ENCODE measurements at places on chromosomes 5 and 9.

GRCh38 chr9:2290382-2290781 is 275.2 kb downstream of the SMARCA2 start:
- no peak for DNase-seq

- no peak for DNase-seq
Observed at GRCh38 chr9:76619640-76620039, 144.6 kb upstream of the PCA3 start.

DNA sequence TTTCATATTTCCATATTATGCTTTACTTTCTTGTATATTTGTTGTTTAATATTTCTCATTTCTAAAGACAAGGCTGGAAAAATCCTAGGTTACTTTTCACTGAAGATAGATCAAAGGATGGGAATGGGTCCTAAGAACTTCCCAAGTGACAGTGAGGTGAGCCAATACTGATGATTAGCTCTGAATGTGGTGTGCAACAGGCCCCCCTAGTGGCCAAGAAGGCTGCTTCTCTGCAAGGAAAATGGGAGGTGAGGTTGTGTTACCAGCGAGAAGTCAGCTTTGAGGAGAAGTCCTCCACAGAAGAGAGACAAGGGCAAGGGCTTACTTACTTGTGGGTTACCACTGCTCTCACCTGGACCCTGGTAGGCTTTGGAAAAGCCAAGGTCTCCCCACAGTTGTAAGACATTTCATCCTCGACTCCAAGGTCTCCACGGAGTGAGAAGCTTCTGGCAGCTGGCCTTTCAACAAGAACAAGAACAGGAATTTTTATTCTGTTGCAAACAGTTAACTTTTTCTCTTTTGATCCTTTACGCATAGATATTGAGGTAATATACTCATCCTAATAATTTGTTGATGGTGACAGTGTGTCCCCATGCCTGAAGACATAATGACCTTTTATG is 69.9 kb downstream of the MAMDC2 start:
- peak; percentile 62 for DNase-seq

DNA sequence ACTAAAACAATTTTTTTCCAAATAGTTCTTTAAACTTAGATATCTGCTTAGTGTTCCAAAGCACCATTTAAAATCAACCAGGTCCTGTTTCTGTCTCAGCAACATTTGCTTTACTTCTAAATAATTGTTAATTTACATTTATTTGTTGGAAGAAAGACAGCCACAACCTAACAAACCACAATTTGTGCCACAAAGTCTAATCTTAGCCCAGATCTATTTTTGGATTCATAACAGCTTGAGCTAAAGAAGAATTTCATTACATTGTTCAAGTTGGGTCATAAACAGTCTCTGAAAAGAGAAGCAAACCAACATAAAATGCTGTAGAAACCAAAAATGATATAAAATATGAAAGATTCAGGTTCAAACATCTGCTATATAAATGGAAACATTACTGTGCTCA is 24.4 kb downstream of the MLLT3 start:
- no peak for DNase-seq

GRCh38 chr5:134491841-134492442 is 33.5 kb upstream of the JADE2 start:
- DNase-seq = no peak

GRCh38 chr9:16247188-16247875 is 623.1 kb downstream of the BNC2 start:
- peak; percentile 83 for DNase-seq

DNA sequence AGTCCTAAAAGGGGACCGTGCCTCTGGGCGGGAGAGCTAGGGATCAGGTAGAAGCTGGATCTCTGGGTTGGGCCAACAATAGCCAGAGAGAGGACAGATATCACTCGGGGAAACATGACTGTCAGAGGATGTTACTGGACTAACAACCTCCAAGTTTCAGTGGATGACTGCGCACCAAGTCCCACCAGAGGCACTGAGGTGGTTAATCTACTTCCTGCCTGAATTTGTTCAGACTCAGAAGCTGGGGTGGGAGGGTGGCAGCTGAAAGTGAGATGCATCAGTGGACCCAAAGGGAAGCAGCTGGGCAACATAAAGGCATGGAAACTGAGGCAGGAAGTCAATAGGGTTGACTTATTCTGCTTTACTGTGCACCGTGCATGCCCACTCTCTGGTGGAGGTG is 130.1 kb upstream of the SLC44A1 start:
- DNase-seq = no peak

GRCh38 chr9:38214432-38214831 is 145.4 kb upstream of the SHB start:
- DNase-seq = no peak

DNA sequence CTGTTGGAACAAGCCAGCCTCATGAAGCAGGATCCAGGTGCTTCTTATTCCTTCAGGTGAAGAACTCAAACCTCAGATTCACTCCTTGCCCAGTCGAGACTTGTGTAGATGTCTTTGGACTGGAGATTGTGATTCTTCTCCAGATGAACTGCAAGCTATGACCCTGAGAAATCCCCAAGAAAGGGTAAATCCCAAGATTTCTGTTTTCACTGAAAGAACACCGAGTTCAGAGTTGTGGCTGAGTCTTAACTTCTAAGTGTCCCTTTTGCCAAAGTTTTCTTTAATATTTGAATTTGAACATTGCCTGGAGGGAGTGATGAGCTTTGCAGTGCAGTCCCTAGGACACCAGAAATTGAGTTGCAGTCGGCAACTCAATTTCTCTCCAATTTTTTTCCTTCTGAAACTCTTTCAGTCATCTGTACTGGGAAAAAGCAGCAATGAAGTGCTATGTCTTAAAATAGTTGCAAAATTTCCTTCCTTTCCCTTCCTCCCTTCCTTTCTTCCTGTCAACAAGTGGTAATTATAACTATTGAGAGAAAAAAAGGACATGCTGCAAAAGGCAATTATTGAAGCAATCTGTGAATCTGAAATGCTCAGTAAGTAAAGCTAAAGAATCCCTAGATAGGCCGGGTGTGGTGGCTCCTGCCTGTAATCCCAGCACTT is 56.1 kb downstream of the ANKRD55 start:
- no peak for DNase-seq

DNA sequence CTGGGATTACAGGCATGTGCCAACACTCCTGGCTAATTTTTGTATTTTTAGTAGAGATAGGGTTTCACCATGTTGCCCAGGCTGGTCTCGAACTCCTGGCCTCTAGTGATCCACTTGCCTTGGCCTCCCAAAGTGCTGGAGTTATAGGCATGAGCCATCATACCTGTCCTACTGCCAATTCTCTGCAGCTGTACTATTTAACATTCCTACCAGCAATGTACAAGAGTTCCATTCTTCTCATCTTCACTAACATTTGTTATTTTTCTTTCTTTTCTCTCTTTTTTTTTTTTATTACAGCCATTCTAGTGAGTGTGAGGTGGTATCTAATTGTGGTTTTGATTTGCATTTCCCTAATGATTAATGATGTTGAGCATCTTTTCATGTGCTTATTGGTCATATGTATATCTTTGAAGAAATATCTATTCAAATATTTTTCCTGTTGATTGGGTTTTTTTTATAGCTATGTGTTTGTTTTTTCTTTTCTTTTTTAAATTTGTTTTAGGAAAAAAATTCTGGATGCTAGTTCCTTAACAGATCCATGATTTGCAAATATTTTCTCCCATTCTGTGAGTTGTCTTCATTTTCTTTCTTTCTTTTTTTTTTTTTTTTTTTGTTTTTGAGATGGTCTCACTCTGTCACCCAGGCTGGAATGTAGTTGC is 17.4 kb downstream of the ANKHD1 start:
- no peak for DNase-seq

DNA sequence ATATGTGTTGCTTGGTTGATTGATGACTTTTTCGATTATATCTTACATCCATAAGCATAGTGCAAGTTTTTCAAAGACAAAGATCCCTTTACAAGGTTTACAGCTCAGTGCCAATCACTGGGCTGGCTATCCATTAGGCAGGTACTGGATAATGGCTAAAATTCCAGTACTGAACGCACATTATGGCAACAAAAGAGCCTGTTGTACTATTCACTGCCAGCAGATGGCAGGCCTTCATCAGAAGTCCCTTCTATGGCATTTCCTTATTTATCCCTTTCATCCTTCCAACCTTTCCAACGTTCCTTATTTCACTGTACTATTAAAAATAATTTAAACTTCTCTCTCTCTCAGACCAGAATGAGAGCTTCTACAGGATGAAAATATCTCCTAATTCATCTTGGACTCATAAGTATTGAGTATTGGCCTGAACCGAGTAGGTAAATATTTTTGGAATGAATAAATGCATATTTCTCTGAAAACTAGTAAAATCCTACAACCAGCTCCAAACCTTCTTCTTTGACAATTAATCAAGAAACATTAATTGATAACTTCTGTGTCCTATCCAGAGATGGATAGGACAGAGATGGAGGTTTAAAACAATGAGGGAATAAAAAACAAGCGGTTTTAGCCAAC is 6.7 kb upstream of the WNT8A start:
- DNase-seq = peak; percentile 60

DNA sequence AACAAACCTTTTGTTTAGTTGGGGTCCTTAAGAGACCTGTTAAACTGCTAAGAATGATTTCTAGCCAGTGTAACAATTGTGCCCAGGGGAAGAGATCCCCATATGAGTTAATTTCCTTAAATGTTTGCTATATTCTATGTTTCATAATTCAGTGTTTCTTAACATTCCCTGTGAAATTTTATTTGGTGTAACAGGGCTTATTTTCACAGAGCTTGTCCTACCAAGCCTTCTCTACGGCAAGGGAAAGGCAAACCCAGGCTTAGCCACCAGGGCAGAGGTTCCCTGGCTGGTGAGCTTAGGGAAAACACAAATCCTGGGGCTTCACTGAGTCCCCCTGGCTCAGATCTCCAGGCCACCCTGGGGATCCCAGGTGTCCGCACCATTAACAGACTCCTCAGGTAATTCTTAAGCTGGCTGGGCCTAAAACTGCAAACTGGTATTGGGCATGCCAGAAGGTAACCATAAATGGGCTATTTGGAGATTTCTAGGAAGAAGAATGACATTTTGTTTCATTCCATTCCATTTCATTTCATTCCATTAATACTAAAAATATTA is 17.0 kb upstream of the LCP2 start:
- no peak for DNase-seq

DNA sequence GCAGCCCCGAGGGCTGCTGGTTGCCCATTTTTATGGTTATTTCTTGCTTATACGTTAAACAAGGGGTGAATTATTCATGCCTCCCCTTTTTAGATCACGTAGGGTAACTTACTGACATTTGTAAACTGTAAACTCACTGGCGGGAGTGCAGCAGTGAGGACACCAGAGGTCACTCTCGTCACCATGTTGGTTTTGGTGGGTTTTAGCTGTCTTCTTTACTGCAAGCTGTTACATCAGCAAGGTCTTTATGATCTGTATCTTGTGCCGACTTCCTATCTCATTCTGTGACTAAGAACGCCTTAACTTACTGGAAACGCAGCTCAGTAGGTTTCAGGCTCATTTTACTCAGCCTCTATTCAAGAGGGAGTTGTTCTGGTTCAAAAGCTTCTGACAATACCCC is 155.0 kb upstream of the PRDM9 start:
- DNase-seq = peak; percentile 1

- DNase-seq = no peak
Observed at GRCh38 chr5:16932401-16932800, 3.7 kb downstream of the MYO10 start.

DNA sequence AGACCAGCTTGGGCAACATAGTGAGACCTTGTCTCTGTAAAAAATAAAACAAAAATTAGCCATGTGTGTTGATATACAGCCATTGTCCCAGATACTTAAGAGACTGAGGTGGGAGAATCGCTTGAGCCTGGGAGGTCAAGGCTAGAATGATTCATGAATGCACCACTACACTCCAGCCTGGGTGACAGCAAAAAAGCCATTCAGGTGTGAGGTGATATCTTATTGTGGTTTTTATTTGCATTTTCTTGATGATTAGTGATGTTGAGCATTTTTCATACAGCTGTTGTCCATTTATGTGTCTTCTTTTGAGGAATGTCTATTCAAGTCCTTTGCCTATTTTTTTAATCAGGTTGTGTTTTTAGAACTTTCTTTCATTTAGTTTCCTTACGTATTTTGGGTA is 23.2 kb downstream of the MTAP start:
- no peak for DNase-seq

DNA sequence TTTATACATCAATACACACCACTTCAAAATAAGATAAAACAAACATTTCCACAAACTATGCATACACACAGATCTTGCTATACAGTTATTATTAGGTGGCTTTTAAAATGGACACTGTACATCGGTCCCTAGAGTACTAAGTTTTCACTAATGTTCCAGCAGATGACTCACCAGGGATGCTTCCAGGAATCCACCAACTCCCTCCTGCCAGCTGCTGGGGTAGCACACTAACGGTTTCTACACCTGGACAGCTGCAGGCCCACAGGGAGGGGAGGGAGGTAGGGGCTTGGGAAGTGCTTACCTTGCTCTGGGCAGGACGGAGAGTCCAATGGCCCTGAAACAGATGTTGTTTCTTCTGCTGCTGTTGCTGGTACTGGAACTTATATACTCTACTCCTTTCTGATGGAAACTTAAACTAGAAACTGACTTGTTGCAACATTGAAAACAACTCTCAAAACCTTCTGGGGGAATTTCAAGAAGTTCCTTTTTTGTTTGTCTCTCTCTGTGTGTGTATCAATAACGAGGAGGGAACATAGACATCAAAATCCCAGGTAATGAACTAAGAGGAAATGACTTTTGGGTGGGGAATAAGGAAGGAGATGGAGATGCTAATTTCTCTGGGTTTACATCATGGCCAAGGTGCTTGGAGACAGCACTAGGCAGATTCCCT is at the start of gene IL12B:
Gene IL12B, minus strand, starts transcription at position 357 of the 670 bp plus-strand sequence. CDS start 3,705 bp downstream, outside the sequence.
- peak; percentile 50 for DNase-seq

DNA sequence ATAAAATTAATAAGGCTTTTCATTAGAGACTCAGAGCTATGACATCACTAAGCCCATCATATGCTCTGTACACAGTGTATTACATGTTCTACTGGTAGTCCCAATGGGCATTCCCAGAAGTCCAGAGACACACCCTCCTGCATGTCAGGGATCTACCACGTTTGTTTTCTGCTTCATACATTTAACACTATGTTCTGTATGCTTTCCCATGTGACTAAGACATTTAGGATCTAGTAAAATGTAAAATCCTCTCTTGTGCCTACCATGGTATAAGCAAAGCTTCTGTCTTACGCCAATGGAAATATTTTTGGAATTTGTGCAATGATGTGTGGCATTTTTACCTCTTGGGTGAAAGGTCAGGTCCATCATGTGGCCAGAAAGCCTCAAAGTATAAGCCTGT is 192.4 kb downstream of the ADAMTSL1 start:
- peak; percentile 26 for DNase-seq

All from fibroblast of upper back skin (primary cell).